ENCODE measurements at places on chromosomes 2 and 18.

DNA sequence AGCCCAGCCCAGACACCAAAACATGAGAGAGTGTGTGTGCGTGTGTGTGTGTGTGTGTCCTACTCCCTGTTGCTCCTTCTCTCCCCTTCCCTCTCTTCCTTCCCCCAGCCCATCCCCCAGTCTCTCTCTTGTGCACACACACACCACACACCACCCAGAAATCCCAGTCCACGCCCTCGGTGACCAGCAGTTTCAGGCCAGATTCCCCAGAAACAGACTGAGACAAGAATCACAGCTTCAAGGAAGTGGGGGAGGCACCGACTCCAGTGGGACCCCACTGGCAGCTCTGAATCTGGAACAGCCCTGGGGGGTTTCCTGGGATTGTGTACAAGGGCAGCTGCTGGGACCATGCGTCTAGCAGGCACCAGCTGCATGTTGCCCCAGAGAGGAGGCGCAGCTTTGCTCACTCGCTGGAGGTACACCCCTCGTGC lies 113.5 kb downstream of the NDUFA10 start:
- peak; percentile 43 for DNase-seq

GRCh38 chr2:222448748-222449181 lies 24.4 kb downstream of the SGPP2 start:
- no peak for DNase-seq

DNA sequence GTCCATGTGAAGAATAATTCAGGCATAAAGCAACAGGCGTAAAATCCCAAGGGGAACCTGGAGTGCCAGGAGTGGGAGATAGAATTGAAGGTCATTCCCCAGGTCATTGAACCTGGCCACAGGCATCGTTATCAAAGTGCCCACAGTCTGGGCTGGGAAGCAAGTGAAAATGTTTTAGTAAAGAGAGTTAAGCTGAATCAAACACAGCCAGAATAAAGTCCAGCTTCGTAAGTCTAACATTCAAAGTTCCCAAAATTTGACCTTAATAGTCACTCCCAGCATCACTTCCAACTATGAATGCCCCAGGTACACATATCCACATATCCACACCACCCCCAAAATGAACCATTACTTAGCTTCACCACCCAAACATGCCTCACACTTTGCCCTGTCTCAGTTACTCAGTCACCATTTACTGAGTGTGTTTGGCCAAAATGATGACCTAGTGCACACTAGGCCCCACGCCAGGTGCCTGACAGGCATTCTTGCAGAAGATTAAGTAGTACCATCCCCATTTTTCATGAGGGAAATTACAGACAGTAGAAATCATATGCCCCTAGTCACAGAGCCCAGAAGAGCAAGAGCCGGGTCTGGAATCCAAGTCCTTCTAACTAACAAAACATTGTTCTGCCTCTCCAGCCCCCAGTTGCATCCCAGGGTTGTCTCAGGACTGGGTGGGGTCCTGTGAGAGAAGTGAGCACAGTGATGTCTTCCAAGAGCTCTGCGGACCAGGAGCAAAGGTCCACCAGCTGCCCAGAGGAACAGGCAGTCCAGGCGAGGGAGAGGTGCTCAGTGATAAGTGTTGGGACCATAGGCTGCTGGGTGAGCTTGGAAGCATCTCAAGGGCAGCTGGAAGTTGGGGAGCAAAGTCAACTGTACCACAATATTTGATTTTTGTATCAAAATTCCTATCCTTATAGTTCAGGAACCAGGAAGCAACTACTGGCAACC lies 65.2 kb upstream of the MYCN start:
- no peak for DNase-seq

DNA sequence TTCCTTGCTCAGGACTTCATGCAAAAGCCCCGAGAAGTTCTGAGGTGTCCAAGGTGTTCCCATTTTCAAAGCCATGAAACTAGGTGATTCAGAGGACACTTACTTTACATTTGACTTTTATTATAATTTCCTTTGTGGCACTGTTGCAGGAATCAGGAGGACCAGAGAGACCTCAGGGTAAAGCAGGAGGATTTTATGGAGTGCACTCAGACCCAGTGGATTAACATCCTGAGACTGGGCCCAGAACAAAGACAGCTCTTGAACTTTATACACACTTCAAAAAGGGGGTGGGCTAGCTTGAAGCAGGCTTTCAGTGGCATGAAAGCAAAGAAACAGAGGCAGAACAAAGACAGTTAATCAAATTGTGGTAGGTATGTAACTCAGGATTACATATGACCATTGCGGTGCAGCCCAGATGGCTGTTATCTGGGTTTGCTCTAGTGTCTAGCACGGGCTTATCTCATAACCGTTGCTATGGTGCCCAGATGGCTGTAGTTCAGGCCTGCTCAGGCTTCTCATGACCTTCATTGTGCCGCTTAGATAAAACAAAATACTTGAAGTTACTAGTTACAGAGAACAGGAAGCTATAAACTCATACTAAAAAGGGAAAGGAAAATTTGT lies 39.4 kb downstream of the TMEM182 start:
- no peak for DNase-seq

- DNase-seq: no peak
These were observed 2.6 kb downstream of the TMEM131 start for GRCh38 chr2:97992836-97993825.

All from lower leg skin (tissue), 4 donors.